ENCODE measurements at places on chromosomes 1 and 21. TPM values are rescaled to one million over a fixed set of nuclear protein-coding genes. Genes with fewer than 3 reads are reported as not detected.

GRCh38 chr1:31381394-31382294 is 8.8 kb upstream of the FABP3 start:
- H3K4me3 ChIP-seq, result no peak overlapping the region
- H3K27me3 ChIP-seq, result no peaks in the 10 kb centered on the region
- no peaks in the 10 kb centered on the region for H3K36me3 ChIP-seq
- H3K4me1 ChIP-seq, result peaks cover 4% of the 10 kb centered on the region

- no peak overlapping the region for H3K27ac ChIP-seq
- no peaks in the 10 kb centered on the region for H3K4me1 ChIP-seq
- H3K36me3 ChIP-seq, result no peaks in the 10 kb centered on the region
- no peaks in the 10 kb centered on the region for H3K27me3 ChIP-seq
These were observed 25.6 kb downstream of the GPA33 start for GRCh38 chr1:167064621-167065020.

DNA sequence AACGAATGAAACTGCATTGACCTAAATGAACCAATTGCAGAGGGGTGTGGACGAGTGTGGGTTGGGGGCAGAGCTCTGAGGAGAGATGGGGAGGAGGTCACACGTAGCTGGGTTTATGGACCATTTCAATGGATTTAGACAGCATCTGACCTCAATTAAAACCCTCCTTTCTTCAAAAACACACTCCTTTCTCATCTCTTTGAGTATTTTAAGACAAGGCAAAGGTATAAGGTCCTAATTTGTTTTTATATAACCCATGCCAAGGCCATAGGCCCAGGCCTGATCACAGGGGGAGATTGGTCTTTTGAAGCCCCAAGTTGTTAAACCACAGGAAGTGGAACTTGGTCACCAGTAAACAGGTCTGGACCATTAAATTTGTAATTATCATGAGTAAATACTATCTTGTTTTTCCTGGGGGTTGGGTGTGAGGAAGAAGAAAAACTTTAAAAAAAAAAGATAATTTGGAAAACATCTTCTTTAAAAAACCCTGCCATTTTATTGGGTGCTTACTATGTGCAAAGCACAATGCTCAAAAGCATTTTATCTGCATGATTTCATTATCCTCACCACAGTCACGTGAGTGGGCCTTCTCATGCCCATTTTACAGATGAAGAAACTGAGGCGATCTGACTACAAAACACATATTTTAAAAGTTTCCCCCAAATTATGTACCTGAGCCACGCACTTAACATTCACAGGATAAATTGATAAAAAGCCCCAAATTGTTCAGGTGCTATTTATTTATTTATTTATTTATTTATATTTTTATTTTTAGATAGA is 8.9 kb upstream of the INAVA start:
- no peak overlapping the region for H3K4me3 ChIP-seq
- DNase-seq, result no peak
- no peaks in the 10 kb centered on the region for H3K36me3 ChIP-seq
- no peaks in the 10 kb centered on the region for H3K27me3 ChIP-seq
- H3K4me1 ChIP-seq, result peaks cover 7% of the 10 kb centered on the region

The EXO1 gene
- total RNA-seq, result 18.5 TPM

The CD2 gene
- total RNA-seq, result not detected

- H3K4me1 ChIP-seq, result no peaks in the 10 kb centered on the region
- H3K36me3 ChIP-seq, result no peaks in the 10 kb centered on the region
- no peaks in the 10 kb centered on the region for H3K27me3 ChIP-seq
- H3K4me3 ChIP-seq, result no peak overlapping the region
These were observed 89.5 kb downstream of the CCDC30 start for GRCh38 chr1:42552636-42553035.

The SLC5A9 gene
- 3.9 TPM for total RNA-seq

DNA sequence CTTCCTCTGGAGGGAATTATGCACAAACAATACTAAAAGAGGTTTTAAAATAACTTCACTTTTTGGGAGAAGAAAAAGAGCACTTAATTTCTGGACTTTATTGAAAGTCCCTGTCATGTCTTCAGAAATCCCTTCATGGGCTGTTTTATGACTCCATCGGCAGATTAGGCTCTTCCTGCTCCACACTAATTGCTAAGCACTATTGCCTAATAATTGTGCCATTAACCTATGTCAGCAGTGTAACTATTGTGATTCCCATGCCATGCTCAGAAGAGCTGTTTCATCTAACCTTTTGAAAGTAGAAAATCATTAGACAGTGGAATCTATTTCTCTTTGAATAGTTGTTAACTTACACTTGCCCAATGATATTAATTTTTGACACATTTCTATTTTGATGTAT is 489.3 kb upstream of the RUNX1 start:
- H3K4me1 ChIP-seq, result peaks cover 21% of the 10 kb centered on the region
- no peak for DNase-seq
- no peaks in the 10 kb centered on the region for H3K27me3 ChIP-seq
- no peak overlapping the region for H3K4me3 ChIP-seq
- H3K27ac ChIP-seq, result no peak overlapping the region
- no peaks in the 10 kb centered on the region for H3K36me3 ChIP-seq

The OVAAL gene
- total RNA-seq, result not detected

DNA sequence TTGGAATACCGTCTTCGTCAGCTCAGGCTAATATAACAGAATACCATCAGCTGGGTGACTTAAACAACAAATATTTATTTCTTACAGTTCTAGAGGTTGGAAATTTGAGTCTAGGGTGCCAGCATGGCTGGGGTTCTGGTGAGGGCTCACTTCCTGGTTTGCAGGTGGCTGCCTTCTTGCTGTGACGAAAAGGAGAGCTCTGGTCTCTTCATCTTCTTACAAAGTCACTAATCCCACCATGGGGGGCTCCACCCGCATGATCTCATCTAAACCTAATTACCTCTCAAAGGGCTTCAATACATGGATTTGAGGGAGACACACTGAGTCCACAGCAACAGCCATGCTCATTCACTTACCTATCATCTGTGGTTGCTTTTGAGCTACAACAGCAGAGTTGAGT is 78.3 kb downstream of the PSMG1 start:
- H3K36me3 ChIP-seq, result no peaks in the 10 kb centered on the region
- H3K27ac ChIP-seq, result no peak overlapping the region
- no peak overlapping the region for H3K4me3 ChIP-seq
- no peaks in the 10 kb centered on the region for H3K4me1 ChIP-seq
- no peak for DNase-seq

- peak overlapping the region; percentile 90 for H3K27ac ChIP-seq
- peaks cover 7% of the 10 kb centered on the region for H3K36me3 ChIP-seq
- H3K4me1 ChIP-seq, result peaks cover 49% of the 10 kb centered on the region
- peak overlapping the region; percentile 82 for H3K4me3 ChIP-seq
- no peak for DNase-seq
- H3K27me3 ChIP-seq, result no peaks in the 10 kb centered on the region
These were observed 4.5 kb downstream of the IRF2BP2 start for GRCh38 chr1:234605399-234605982.

The CLCNKA gene
- total RNA-seq, result not detected

DNA sequence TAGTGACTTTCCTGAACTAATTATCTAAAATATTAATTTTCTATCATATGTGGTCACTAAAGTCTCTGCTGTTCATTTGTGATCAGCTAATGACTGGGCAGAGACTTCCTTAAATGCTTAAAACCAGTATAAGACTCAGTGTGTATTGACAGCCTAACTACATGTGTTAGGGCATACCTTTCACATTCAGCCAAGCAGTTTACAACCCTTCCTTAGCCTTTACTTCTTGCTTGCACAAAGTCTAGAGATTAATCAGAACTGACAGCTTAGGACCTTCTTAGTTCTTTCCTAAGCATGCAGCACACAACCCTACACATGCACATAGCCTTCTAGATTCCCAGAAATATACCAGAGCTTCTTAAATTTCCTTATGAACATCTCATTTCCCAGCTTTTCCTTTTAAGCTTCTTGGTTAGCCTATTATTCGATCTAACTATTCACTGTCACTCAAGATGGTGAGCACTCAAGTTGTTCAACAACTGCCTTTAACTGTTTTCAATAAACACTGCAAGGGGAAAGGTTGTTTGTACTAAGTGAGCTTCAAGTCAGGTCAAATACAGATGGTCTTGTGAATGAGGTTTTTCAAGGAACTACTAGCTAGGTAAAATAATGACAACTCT is 13.4 kb downstream of the EYA3 start:
- DNase-seq, result no peak
- H3K4me3 ChIP-seq, result no peak overlapping the region
- H3K27ac ChIP-seq, result no peak overlapping the region
- no peaks in the 10 kb centered on the region for H3K27me3 ChIP-seq
- H3K4me1 ChIP-seq, result no peaks in the 10 kb centered on the region

All from Caco-2 (cell line).